Activated T-cell treated with anti-CD3 and anti-CD28 coated beads, Interleukin-2, amount 50 U/mL, for 1 hour (primary cell): ENCODE measurements at places on chromosomes 2 and 18.

- no peak for DNase-seq
These were observed 29.2 kb upstream of the PPP4R1 start for GRCh38 chr18:9643549-9643948.

- no peak for DNase-seq
These were observed 68.0 kb downstream of the RBMS1 start for GRCh38 chr2:160425434-160426151.

- no peak for DNase-seq
These were observed 31.3 kb upstream of the CDH2 start for GRCh38 chr18:28208268-28208667.

DNA sequence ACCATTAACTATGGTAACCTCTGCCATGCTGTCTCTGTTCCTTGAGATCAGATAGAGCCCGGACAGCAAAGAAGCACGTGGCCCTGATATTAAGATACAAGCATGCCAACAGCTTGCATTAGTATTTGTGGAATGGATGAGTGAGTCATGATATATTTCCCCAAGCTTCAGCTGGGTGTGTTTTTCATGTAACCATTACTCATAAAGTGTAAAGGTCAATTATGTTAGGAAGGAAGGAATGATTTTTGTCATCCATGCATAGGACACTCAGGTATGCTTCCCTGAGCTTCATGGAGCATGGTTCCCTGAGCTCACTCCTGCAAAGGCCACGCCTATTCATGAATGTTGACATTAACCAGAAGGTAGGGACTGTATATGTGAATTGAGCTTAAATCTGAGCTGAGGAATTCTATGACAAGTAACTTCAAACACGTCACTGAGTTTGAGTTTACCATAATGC is 74.6 kb downstream of the ARL4C start:
- DNase-seq = peak; percentile 48

GRCh38 chr2:3280683-3281520 is 96.7 kb downstream of the EIPR1 start:
- no peak for DNase-seq

DNA sequence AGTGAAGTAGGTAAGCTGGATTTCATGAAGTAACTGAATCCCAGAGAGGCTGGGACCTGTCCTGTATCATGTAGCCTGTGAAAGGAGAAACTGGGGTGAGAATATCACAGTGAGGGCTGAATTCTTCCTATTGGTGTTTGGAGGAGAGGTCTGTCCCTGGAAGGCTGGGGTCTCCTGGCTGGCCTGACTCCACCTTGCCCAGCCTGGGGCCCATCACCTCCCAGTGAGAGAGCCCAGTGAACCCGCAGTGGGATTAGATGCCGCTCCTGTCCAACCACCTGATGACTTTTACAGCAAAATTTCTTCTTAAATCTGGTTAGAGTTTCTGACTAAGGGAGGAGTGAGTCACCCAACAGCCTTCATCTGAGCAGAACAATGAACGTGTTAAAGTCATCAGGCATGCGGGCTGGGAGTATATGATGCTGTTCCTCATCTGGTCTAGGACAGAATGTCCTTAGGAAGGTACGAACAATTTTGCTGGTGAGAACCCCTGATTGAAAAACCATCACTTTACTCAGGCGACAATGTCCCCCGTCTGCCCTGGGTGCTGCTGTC is 152.9 kb downstream of the LPIN1 start:
- DNase-seq = no peak

- no peak for DNase-seq
These were observed 14.3 kb downstream of the ARHGEF4 start for GRCh38 chr2:130850788-130851623.

DNA sequence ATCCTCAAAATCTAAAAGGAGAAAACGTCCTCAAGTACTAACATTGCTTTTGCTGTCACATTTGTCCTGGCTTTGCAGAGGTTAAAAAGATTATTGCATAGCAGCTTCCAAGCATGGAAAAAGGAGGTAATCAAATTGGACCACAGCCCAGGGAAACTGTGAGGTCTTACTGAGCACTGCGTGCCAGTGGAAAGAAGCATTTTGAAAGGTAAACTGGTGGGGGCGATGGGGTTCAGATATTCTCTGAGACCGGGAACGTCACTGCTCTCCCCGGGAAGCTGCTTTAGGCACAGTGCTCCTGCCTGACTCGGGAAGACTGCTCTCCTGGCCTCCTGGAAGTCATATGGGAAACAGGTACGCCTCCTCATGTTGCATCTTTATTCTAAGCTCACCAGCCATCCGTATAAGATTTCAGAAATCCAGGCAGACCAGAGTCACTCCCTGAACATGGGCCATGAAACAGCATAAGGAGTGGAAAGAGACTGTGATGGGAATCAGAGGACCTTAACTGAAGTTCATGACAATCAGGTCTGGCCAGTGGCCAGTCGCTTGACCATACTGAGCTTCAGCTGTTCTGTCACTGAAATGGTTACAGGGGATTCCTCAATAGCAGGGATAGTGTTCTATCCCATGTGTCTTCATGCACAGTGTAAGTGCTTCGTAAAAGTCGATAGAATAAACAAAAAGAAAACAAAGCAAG is 284.1 kb downstream of the TRIB2 start:
- no peak for DNase-seq

DNA sequence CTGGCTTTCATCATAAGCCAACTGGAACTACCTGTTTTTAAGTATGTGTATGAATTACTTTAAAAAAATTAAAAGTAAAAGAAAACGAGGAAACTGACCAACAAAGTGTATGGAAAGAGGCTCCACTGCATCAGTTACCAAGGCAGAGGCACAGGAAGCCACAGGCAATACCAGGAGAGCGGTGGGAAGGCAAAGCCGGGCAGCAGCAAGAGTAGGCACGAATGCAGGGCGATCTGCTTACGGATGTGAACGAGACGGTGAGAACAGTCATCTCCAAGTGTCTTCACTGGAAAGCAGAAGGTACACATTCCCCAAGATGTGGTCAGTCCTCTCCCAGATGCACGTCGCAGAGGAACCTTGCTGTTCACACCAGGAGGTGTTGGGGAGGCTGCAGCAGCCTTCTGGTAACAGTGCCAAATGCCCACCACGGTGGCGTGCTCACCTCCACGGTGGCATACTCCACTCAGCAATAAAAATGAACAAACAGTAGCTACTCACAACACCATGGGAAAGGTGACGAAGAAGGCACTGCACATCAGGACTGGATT is 43.1 kb downstream of the HS6ST1 start:
- DNase-seq = no peak

DNA sequence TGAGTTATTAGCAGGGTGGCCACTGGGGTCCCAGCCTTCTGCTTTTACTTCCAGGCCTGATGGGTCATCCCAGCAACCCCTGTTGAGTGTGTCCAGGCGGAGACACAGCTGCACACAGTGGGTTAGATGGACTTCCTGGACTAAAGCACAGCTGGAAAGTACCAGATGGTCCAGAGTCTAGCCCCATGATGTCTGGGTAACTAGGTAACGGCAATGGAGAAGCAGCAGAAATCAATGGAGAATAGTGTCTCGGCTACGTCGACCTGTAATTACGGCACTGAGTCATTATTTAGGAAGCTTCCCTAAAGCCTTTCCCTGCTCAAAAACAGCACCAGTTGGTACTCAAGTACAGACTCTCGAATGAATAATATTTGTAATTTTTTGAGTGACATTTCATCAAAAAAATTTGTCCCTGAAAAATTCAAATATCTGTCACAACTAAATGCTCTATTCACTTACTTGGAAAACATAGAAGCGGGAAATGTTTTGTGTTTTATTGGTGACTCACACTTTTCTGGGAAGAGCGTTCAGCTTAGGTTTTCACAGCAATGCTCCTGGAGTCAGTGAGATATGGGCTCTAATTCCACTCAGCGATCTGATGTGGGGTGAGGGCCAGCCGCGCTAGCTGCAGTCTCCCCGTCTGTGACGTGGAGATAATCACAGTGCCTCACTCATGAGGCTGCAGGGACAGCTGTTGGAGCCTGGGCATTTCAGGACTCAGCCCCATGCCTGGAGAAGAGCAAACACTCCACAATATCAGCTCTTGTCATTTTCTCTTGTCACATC is 16.2 kb upstream of the ARL4C start:
- no peak for DNase-seq

DNA sequence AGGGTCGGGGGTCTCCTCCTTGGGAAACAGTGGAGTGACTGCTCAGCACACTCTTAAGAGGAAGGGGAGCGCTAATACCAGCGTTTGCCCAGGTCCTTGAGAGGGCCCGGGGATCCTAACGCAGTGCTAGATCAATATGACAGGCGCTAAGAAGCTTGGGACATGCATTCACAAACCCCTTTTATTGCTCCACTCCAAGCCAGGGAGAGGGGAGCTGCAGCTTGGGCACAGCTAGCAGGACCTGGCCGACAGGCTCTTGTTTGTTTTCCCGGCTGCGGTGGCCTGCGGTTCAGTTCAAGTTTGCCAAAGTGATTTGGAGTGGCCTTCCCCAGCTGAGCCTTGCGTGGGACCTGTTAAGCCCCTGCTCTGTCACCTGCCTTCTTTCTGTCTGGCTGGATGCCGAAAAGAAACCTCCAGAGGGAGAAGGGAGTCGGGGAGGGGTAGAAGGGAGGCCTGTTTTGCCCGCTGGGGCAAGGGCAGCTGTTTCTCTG is 152.1 kb downstream of the GLI2 start:
- DNase-seq = no peak

DNA sequence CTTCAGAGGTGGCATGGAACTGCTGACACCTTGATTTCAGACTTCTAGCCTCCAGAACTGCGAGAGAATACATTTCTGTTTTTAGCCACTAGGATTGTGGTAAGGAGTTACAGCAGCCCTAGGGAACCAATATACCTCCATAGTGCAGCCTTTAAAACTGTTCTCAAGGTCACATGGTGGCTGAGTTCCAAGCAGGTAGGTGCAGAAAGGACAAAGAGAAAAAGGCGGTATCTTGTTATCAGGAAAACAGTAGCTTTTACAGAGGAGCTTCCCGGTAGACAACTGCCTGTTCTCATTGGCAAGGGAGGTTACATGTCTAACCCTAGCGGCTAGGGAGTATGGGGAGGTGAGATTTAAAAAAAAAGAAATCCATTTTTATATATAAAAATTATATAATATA is 96.2 kb upstream of the BCL2L11 start:
- no peak for DNase-seq

DNA sequence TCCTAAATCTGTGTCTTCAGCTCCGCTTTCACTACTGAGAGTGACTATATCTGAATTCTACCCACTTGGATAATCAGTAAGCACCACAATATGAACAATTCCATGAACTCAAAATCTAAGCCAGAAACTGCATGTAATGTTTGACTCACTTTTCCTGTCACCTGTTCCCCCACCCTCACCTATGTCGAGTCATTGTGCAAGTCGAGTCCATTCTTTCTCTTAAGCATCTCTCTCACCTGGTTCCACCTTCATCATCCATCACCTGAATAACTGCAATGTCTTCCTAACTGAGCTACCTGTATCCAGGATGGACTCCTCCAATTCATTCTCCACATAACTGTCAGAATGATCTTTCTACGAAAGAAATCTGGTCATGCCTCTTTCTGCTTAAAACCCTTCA is 58.2 kb downstream of the PPP1R1C start:
- DNase-seq = no peak

DNA sequence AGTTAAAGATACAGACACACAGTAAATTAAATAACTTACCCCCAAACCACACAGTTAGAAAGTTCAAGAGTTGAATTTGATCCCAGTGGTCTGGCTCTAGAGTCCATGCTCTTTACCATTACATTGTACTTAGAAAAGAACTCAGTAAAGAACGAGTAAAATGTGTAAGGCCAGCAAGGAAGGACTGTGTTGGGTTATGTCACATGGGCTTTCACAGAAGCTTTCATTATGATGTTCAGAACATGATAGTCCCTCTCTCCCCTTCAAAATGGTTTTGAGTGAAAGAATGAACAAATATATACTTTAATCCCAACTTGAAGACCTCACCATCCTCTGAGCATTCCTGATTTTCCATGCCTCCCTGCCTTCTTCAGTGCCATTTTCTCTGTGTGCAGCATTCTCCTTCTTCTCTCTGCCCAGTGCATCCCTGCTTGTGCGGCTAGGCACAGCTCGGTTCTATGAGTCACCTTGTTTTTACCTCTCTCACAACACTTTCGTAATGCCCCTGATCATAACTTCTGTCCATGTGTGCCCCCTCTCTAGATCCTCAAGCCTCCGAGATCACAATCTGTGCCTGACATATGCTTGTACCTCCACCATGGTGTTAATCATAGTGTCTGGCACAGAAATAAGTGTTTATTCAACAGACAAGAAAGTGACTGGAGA is 22.0 kb downstream of the RASGRP3 start:
- DNase-seq = no peak

DNA sequence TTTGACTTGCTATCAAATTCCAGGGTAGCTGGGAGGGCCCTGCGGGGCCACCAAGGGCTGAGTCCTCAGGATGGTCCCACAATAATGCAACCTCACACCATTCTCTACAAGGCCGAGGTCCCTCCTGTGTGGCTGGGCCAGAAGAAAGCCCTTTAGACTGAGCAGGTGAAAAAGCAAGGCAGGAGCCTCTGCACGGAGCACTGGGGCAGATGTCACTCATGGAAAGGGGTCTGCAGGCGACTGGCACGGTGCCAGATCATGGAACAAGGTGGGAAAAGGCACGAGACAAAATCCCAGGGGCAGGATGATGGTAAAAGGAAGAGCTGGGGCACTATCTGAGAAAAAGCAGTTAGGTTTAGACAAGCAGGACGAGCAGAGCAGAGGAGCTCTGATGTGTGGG is 16.1 kb downstream of the HJURP start:
- no peak for DNase-seq

DNA sequence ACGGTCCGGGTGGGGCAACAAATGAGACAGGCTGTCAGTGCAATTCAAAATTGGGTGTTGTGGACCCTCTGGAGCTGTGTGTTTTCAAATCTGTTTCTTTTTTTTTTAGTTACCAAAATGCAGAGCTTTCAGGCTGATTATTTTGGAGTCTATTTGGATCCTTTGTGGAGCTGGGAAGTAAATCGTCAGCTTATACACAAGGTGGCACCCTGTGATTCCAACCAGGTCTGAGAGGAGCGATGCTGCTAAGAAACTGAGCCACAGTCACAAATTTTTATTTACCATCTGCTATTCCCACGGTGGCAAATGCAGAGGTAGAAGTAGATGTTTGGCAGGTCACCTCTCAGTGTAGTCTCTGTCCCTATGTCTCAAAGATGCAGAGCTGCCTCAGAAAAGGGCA is 3.8 kb upstream of the EPC2 start:
- DNase-seq = no peak

- DNase-seq = no peak
These were observed 34.4 kb downstream of the PCARE start for GRCh38 chr2:29039718-29040480.

DNA sequence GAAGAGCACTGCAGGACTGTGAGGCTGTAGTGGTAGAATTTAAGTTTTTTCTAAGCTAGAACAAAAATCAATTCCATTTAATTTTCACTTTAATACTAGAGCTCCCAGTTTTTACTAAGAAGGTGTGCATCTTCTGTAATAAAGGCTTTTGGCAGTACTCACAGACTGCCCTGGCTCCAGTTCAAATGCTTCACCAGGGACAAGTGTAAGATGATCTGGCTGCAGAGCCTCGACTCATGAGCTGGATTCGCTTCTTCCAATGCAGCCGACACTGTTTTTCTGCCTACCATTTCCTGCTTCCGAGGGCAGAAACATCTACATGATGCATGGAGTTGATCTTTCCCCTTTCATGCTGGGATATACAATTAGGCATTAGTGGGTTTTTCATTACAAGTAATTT is 87.0 kb downstream of the FARSB start:
- no peak for DNase-seq
